ENCODE measurements at places on chromosomes 16 and 17. TPM values are rescaled to one million over a fixed set of nuclear protein-coding genes. Genes with fewer than 3 reads are reported as not detected.

GRCh38 chr17:40598619-40599467 is 33.6 kb upstream of the CCR7 start:
- no peak for DNase-seq

DNA sequence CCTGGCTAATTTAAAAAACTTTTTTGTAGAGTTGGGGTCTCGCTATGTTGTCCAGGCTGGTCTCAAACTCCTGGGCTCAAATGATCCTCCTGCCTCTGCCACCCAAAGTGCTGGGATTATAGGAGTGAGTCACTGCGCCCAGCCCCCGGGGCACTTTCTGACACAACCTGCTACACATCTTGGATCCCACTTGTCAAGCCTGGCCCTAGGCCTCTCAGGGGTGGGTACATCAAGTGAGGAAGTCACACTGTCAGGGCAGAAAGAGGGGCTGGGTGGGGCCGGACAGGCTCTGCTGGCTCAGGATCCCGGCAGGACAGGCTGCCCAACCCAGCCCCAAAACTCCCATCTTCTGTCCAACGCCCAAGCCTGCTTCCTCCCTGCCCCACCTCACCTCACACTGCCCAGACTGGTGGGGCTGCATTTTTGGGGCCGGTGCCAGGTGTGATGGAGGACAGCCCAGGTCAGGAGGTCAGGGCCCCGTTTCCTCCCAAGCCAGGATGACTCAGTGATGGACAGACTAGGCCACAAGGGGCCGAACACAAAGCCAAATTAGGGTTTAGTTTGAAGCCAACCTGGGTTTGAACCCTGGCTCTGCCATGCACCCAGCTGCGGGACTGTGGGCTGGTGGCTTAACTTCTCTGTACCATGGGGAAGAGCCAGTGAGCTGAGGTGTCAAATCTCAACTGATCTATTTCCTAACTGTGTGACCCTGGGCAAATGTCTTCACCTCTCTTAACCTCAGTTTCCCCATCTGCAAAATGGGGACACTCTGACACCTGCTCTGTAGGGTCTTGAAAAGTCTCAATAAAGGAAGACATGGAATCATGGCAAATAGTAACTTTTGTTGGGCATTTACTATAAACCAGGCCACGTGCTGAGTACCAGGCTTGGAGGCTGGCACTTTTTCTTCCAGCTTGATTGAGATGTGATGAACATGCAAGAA is 8.9 kb upstream of the PPL start:
- no peak for DNase-seq

DNA sequence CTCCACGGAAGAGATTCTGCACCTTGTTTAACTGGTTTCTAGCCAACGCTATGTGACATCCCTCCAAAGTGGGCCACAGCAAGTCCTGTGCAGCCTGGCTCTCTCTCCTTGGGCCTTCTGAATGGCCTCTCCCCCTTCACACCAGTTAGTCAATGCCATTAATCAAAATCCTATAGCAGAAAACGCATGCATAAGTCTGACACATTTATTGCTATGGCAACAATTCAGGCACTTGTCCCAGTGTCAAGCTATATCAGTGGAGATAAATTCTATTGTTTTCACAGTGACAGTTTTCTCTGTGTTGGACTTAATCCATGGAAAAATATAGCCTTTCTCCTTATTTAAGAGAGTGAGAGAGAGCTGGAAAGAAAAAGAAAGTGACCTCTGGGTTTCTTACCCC is 87.2 kb upstream of the TOX3 start:
- no peak for DNase-seq

GRCh38 chr17:4499431-4500190 is 930 bp downstream of the SPNS2 start:
- DNase-seq = no peak

GRCh38 chr16:73614131-73614530 is 566.2 kb upstream of the ZFHX3 start:
- DNase-seq = no peak

- DNase-seq = no peak
These were observed 424 bp downstream of the C17orf100 start for GRCh38 chr17:6651919-6652452.

DNA sequence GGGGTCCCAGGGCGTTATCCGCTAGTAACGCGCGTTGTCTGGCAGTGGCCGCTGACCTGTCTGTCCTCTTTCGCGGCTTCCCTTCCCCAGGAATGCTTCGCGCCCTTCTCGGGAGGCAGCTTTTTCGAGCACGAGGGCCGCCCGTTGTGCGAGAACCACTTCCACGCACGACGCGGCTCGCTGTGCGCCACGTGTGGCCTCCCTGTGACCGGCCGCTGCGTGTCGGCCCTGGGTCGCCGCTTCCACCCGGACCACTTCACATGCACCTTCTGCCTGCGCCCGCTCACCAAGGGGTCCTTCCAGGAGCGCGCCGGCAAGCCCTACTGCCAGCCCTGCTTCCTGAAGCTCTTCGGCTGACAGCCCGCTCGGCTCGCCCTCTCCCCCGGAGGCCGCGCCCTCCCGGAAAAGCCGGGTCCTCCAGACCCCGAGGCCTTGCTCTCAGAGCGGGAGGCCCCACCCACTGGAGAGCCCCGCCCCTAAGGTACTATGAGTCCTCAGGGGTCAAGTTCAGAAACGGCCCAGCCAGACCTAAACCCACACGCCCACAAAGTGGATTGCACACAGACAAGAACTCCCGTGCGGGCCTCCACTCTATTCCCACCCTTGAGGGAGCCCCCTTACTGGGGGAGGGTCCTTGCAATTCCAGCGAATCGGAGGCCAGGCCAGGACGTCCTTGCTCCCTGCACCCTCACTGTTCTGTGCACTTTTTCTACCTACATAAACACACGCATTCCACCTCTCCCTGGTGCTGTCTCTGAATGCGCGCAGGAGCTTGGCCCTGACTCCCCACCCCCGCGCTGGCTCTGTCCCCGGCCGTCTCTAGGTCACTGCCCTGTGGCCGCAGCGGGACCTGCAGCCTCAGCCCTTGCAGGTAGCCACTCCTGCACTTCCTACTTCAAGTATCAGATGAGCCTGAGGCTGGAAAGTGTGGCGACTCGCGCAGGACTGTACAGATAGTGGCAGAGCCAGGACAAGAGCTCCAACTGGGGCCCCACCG is 5.4 kb upstream of the SLC5A2 start:
- no peak for DNase-seq

DNA sequence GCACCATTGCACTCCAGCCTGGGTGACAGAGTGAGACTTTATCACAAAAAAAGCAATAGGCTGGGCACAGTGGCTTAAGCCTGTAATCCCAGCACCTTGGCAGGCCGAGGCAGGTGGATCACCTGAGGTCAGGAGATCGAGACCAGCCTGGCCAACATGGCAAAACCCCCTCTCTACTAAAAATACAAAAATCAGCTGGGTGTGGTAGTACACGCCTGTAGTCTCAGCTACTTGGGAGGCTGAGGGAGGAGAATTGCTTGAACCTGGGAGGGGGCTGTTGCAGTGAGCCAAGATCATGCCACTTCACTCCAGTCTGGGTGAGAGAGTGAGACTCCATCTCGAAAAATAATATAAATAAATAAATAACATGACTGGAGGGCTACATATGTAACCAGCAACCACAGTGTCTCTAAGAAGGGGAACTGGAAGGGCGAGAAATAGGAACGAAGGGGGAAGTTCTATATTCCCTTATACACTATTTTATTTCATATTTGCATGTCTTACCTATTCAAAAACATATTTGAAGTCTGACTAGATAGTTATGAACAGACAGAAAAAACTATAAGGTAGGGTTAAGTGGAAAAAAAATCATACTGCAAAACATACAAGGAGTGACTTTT is 25.9 kb downstream of the MYH11 start:
- no peak for DNase-seq

- DNase-seq = no peak
These were observed 26.1 kb downstream of the CTU2 start for GRCh38 chr16:88732172-88732960.

GRCh38 chr17:82302991-82303943 is 14.1 kb downstream of the CD7 start:
- DNase-seq = no peak

The MYOCD gene
- polyA plus RNA-seq = 0.80 TPM

The PRSS33 gene
- 0.37 TPM for polyA plus RNA-seq

The TEKT3 gene
- 0.64 TPM for polyA plus RNA-seq

All from thymus (tissue), 14 donors.